ENCODE measurements at places on chromosomes 1 and 21.

DNA sequence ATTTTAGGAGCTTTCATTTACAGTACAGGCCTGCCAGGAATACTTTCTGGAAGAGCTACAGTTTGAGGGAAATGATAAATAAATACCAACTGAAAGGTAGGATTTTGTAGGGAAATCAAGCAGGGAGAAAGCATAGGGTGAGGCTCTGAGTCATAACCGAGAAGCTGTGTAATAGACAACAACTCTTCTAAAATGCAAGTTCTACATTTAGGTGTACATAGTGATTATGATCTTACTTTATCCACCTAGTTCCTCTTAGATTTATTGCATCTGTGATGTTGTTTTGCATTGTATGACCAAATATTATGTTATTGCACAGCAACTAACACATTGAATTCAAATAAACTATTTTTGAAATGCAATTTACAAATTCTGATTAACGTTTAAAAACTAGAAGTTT, 819.3 kb downstream of the PLA2G4A start:
- DNase-seq: no peak

- DNase-seq: no peak
These were observed 187.8 kb downstream of the LRRIQ3 start for GRCh38 chr1:74010206-74010605.

DNA sequence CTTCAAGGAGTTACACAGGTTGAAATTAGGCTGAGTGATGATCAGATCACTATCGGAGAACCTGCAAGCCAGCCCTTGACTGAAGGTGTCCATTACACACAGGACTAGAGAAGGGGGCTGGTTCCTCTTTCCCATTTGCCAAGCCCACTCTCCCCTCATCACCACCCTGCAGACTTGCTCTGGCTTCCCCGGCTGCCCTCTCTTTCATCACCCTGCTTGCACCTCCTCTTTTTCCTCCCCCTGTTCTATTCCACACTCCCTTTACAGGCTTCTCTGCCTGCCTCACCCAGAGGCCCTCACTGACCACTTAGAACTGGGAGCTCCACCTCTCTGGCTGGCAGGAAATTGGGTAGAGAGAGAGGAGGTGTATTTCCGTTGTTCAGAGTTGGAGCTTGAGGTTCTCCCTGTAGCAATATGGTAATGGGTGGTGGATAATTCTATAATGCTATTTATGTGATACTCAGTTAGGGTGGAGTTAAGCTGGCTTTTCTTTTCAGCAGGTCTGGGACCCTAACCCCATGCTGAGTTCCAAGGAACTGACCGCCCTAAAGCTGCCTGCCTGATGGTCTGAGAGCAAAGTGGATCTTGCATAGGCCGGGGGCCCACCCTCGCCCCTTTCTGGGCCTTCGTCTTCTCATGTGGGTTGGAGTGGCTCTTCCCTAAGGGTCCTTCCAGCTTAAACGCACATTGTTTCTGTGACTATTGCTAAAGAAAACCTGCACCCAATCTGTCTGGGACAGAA, 111.8 kb upstream of the ADAR start:
- DNase-seq: no peak

DNA sequence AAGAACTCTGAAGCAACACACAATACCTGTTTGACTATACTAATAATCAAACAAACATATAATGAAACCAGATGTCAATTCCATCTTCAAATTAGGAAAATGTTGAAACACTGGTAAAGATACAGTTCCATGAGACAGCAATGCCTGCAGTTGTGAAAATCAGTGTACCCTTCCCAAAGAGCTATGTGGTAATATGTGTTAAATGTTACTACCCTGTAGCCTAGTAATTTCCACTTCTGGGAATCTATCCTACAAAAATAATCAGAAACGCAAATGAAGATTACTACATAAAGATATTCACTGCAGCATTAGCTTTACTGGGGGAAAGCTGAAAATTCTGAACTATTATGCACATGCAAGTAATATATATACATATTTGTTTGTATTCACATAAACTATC, 16.9 kb downstream of the GLIS1 start:
- no peak for DNase-seq
